ENCODE measurements at places on chromosomes 4 and X. TPM values are rescaled to one million over a fixed set of nuclear protein-coding genes. Genes with fewer than 3 reads are reported as not detected.

The P2RY4 gene
- total RNA-seq, result not detected

The NPY1R gene
- total RNA-seq, result 0.15 TPM

The NWD2 gene
- not detected for total RNA-seq

The JADE3 gene
- 12.0 TPM for total RNA-seq

The CRLF2 gene
- not detected for total RNA-seq
